Epithelial cell of proximal tubule (primary cell): ENCODE measurements at places on chromosomes 5 and 9. TPM values are rescaled to one million over a fixed set of nuclear protein-coding genes. Genes with fewer than 3 reads are reported as not detected.

DNA sequence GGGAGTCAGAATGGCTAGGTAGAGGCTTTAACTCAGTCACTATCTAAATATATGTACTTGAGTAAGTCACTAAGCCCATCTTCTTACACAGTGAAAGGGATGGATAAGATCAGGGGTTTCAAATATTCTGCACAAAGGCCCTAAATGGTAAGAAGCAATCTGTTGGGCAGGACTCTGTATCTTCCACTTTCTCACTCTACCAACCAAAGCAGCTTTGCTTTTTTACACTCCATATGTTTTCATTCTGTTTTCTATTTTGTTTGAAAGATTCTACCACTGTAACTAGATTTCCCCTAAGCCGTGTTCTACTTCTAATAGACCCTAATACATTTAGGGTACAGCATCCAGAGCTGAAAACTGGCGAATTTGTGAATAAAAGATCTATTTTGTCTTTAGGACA lies 477.5 kb upstream of the NMUR2 start:
- no peak for DNase-seq

DNA sequence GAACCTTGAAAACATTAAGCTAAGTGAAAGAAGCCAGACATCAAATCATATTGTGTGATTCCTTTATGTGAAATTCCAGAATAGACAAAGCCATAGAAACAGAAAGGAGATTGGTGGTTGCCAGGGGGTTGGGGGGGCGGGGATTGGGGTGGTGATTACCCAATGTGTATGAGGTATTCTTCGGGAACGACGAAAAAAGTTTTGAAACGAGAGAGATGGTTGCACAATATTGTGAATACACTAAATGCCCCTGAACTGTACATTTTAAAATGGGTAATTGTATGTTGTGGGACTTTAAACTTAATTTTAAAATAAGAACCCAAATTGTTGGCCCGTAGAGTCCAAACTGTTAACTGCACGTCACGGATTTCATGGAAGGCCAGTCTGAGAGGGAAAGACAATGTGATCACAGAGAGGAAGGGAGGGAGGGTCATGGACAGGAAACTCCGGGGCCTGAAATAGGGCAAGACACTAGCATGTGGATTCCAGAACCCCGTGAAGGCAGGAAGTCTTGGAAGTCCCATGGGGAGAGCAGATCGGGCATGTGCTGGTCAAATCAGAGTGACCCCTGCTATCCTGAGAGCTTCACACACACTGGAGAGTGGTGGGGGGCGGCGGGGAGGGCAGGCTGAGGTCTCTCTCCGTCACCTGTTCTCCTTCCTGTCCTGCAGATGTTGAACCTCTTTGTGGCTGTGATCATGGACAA lies 218.4 kb downstream of the CACNA1B start:
- no peak for DNase-seq

GRCh38 chr5:116315531-116315930 lies 230.7 kb downstream of the COMMD10 start:
- DNase-seq = no peak

Gene TPM2
- 265 and 267 TPM in 2 replicates for total RNA-seq
